ENCODE measurements at places on chromosomes 11 and 22. TPM values are rescaled to one million over a fixed set of nuclear protein-coding genes. Genes with fewer than 3 reads are reported as not detected.

The ST3GAL4 gene
- total RNA-seq, result 45.3 TPM

The KCNQ1 gene
- 0.04 TPM for total RNA-seq

The AGBL2 gene
- 0.18 TPM for total RNA-seq

GRCh38 chr11:62540804-62541701 is 5.6 kb downstream of the AHNAK start:
- no peak for DNase-seq

The CRYBA4 gene
- not detected for total RNA-seq

The STK33 gene
- total RNA-seq, result 0.11 TPM

The CCDC73 gene
- not detected for total RNA-seq

- no peak for DNase-seq
These were observed 61.2 kb downstream of the TSPAN18 start for GRCh38 chr11:44787981-44788380.

The ENDOD1 gene
- 29.3 TPM for total RNA-seq

DNA sequence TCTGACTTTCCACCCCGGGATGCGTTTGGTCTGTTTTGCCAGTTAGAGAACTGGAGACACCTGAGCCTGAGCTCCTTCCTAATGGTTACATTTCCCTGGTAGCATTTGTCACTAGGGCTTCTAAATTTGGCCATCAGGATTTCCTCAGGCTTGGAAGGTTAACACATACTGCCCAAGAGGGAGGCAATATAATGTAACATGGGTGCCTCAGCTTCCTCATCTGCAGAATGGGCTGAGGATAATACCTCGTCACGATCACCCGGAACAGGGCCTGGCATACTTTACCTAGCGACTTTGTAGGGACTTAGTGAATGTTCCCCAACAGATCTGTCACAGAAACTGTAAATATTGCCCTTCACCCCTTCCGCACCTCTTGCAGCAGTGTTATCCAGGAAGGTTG is 11.3 kb downstream of the IL17RA start:
- no peak for DNase-seq

The RIBC2 gene
- 0.86 TPM for total RNA-seq

DNA sequence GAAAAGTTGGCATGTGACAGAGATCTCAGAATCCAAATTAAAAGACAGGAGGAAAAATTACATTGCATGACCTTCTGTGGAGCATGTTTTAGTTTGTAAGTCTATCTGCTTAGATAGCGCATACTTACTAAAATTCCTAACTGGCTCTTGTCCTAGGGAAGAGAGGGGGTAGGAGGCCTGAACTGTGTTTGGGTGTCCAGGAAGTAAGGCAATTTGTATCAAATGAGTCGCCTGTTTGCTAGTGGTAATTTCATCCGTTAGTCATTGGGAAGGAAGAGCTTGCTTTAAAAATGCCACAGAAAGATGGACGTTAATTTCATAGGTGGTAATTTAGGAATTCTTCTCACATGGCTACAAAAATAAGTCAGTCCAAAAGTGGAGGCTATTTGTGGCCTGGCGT is 18.5 kb downstream of the GRK3 start:
- no peak for DNase-seq

DNA sequence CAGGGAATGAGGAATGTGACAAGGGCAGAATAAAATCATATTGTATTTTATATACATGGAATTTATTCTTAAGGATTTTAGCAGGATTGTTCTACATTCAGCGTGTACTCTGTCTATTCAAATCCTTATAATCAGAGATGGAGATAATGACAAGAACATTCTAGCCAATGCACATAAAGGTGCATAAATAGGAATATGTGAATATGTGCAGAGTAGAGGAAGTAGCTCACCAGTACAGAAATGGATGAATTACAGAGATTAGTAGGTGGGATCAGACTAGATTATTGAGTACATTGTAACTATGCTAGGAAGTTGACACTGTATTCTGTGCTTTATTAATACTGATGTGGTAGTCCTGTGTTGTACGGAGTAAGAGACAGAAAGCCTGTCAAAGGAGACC is 1308.8 kb downstream of the FAM181B start:
- DNase-seq, result no peak

The MPPED1 gene
- total RNA-seq, result not detected

The SERPING1 gene
- total RNA-seq, result not detected

- no peak for DNase-seq
These were observed 906.9 kb downstream of the BRD1 start for GRCh38 chr22:48920776-48921241.

The OR52N4 gene
- not detected for total RNA-seq

The MISFA gene
- 0.28 TPM for total RNA-seq

The CHRM1 gene
- total RNA-seq, result not detected

DNA sequence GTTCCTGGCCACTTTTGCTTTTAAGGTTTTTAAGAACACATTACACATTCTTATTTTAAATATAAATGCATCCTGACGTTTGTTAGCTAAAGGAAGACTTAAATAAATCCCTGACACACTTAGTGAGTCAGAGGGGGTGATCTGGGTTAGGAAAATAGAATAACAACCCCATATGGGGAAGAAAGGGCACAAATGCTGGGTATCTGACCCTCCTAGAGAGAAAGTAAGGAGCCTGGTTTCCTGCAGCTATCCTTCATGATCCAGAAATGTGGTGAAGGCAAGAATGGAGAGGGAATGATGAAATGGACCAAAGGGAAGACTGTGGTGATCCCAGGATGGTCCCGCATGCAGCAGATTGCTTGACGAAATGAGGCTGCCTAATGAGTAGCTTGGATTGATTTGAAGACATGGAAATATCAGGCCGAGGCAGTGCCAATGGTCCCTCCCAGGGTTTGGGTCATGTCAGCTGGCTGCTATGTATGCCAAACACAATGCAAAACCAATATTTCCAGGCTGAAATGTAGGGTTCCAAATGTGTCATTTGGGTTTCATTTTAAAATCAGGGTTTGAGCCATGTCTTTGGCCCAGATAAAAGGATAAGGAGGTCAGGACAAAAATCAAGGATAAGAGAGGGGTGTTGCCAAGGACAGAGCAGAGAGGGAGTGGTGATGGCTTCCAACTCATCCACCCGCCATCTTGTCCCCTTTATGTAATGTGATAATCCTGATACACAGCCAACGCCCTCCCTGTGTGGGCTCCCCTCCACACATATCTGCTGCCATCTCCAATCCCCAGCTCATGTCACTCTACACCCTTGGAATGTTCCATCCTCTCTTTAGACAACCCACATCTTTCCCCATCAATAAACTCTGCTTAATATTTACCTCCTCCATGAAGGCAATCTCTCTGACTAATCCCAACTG is 135.1 kb upstream of the PITPNB start:
- no peak for DNase-seq

DNA sequence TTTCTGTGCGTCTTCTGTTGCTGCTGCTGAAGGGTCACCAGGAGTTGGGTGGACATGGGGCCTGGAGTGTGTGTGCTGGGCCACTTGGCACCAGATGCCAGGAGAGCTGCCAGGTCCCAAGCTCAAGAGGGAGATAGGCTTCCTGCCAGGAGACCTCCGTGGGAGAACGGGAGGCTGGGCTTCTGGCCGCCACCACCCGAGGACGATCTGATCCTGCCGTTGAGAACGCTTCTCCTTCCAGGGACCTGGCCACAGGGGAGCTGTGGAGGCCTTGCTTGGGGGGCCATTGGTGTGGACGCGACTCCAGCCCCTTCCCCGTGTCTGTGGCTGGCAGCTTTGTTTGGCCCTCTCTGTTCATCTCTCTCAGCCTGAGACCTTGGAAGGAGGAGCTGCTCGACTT is 2.4 kb downstream of the BRSK2 start:
- no peak for DNase-seq

GRCh38 chr11:86067851-86068137 is 1.1 kb downstream of the PICALM start:
- no peak for DNase-seq

DNA sequence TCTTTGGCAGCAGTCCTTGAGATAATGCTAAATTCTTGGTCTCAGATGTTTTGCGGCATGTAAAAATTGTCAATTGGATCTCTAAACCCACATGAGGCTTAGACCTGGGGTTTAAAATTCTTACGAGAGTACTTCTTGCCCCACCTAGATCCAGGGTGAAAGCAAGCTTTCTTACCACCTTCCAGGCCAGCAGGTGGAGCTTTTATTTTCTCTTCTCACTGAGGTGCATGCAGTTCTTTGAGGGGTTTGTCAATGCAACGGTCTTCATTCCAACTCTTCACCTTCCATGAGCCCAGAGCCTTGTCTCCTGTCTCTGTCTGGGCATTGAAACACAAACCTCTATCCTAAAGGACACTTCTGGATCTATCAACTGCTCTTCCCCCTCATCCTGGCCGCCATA is 154.1 kb downstream of the MYO18B start:
- no peak for DNase-seq

DNA sequence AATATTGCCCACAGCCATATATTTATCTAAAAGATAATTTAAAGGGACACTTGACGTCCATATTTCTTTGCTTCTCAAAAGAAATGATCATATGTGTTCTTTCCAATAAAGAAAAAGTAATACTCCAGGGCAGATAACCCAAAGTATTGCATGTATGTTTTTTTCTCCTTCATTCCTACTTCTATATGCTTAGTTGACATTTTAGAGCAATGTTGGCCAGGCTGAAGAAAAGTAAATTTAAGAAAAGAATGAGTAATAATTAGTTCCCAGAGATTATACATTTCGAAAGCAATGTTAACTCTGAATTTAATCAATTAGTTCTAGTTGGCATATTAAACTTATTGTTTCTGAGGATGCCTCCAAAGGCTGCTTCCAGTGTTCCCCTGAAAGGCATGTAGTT is 48.2 kb downstream of the DNAJC24 start:
- no peak for DNase-seq

The NEFH gene
- 3.8 TPM for total RNA-seq

The MMP11 gene
- 4.5 TPM for total RNA-seq

- DNase-seq, result peak; percentile 77
These were observed 373.2 kb downstream of the DDX10 start for GRCh38 chr11:109037856-109038780.

- no peak for DNase-seq
These were observed 4.3 kb downstream of the SMARCB1 start for GRCh38 chr22:23790819-23791737.

The ZP1 gene
- total RNA-seq, result not detected

The MUC15 gene
- not detected for total RNA-seq

The OR4A16 gene
- not detected for total RNA-seq

The AASDHPPT gene
- total RNA-seq, result 52.6 TPM

The RFPL3 gene
- not detected for total RNA-seq

GRCh38 chr11:7160814-7161489 is 72.2 kb downstream of the RBMXL2 start:
- DNase-seq, result no peak

DNA sequence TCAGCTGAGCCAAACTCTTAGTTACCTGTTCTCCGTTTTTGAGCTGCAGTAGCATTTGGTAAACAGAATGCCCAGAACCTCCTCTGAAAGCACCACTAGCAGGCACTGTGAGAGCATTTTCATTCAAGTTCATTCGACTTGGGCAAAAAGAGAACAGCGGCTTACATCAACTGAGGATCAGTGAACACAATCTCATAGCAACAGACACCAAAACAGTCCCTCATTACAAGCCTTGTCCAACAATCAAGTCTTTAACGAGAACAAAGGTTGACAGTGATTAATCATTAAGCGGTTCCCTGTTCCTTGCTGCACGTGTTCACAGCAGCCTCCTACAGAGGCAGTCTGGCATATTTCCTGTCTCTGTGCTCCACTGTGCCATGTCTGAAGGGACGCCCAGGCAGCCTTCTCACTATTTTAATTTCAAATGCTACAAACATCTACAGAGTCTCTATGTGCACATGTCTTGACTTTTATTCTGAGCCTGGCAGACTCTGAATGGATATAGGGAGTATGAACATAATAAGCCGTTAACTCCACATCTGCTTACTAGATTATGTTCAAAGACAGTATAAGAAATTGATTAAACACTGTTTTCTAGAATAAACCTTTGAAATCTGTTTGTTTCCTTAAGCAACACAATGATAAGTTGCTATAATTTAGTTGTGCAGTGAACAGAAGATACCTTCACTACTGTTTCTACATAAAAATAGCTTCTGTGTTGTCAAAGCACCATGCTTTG is 88.3 kb upstream of the MTMR2 start:
- peak; percentile 69 for DNase-seq

- no peak for DNase-seq
These were observed 874.5 kb downstream of the BRD1 start for GRCh38 chr22:48953103-48953720.

All from pulmonary artery endothelial cell (primary cell).